Myocyte (in vitro differentiated cells): ENCODE measurements at places on chromosomes 5 and 9.

DNA sequence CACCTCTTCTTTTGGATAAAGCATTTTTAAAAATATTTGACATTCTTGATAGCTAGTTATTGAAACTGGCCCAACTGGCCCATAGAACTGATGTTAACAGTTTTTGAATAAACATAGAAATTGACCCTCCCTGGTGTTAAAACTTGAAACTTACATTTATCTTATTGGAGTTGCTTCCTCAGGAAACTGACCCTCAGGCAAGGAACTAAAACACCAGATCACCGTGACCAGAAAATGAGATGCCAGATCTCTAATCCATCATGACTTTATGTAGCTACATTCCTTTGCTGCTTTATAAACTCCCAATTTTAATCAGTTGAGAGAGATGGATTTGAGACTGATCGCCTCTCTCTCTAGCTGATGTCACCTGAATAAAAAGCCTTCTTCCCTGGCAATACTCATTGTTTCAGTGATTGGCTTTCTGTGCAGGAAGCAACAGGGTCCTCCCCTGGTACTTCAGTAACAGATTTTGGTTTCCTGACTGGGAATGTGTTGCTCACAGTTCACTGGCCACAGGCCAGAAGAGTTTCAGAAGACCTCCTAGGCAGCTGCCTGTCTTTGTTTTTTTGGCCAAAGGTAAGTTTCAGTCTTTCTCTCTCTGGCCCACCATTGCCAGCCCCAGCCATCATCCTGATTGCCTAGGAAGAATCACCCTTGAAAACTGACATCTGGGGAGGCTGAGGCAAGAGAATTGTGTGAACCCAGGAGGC lies 212.4 kb downstream of the DTWD2 start:
- DNase-seq: no peak

DNA sequence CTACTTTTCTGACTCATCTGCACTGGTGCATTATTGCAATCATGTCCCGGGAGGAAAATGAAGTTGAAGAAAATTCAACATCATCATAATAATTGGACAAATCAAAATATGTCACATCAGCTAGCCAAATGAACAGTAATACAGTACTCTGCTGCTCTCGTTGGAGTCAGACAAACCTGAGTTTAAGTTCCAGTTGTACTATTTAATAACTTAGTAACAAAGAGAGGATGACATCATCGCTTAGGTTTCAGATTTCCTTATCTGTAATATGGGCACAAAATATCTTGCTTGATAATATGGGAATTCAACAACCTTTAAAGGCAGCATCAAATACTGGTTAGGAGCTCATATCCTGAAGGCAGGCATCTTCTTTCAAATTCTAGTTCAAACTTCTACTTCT lies 1248.9 kb upstream of the ACO1 start:
- no peak for DNase-seq

DNA sequence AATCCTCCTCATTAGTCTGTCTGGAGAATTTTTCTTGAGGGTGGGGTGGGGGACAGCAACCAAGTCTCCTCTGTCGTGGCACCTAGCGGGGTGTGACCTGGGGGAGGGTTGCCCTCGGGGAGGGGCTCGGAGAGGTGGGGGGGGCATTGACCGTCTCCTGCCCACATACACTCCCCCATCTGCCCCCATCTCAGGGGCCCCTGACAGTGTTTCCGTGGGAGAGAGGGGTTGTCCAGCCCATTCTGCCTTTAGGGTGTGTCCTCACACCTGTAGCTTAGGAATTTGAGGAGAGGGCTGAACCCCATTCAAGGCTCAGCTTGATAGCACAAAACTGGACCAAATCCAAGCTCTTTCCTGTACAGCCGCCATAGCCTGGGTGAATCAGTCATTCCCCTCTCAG lies 5.9 kb upstream of the CXXC5 start:
- no peak for DNase-seq

DNA sequence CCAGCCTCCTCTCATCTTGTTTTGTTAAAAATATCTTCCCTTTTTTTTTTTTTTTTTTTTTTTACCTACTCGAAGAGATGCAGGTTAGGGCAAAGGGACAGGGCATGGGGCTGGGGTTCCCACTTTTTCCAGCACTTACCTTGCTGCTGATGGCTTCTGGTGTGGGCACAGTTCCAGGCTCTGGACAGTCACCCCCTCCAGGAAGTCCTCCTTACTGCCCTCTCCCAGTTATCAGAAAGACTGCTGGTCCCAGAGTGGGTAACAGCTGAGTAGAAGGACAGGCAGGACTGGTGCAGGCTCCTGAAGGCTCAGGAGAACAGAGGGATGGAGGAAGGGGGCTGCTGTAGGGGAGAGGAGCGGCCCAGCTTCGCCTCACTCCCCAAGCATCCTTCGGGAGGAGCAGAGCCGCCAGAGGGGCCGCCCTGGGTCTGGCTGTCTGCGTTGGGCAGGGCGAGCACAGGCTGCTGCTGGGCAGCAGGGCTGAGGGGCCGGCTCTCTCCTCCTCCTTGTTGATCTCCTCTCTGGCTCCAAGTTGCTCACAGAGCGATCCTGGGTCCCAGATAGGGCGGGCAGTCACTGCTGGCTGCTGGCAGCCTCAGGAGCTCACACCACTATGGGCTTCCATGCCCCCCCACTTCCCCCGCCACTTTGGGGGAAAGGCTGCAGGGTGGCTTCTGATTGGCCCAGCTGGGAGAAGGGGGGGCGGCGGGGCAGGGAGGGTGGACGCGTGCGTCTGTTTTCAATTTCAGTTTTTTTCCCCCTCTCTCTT lies at the start of gene PDGFRB:
TSS of gene PDGFRB (minus strand) at position 588 of the 769 bp plus-strand sequence. CDS start 18,798 bp downstream, outside the sequence.
- peak; percentile 79 for DNase-seq

GRCh38 chr9:69815313-69815712 lies 5.3 kb upstream of the CFAP95 start:
- no peak for DNase-seq

- DNase-seq: no peak
These were observed 20.3 kb upstream of the TNIP1 start for GRCh38 chr5:151101151-151101550.

GRCh38 chr5:179297026-179297425 lies 48.2 kb downstream of the ADAMTS2 start:
- DNase-seq: no peak

GRCh38 chr5:60274747-60275146 lies 381.2 kb upstream of the PDE4D start:
- no peak for DNase-seq

DNA sequence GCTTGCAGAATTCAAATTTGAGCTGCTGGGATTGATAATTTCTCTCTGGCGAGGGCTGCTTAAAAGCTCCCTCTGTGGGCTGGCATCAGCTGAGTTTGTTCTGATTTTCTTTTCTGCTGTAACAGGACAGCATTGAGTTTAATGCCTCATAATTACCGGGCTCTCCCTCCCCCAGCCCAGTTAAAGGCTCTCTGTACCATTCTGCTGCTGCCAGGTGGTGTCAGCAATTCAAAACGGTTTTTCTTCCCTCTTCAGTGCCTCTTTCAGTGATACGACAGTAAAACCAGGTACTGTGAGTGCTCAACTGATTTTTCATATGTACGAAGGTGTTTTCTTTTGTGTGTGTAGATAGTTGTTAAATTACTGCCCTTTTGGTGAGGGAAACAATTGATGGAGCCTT lies 509.3 kb upstream of the CTNND2 start:
- no peak for DNase-seq

- DNase-seq: no peak
These were observed 9.5 kb upstream of the GGTA1 start for GRCh38 chr9:121509180-121509579.

GRCh38 chr5:61332851-61333320 lies 828 bp downstream of the ZSWIM6 start:
- peak; percentile 62 for DNase-seq

DNA sequence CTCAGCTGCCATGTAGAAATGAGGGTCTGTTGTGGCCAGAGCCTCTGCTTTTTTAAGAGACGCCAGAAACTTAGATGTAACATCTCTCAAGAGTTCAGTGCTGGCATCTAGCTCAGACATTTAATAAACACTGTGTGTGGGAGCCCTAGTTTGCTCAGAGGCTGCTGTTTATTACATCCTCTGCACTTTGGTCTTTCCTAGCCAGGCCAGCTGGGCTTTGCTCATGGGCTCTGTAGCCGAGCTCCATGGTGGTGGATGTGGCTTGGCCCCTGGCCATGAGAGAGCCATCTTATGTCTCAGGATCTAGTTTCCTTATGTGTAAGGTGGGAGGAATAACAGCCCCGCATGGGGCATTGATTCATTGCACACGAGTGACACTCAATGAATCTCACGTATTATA lies 30.0 kb downstream of the ARHGEF37 start:
- peak; percentile 89 for DNase-seq

GRCh38 chr5:179619776-179620175 lies 3.7 kb downstream of the HNRNPH1 start:
- DNase-seq: no peak

DNA sequence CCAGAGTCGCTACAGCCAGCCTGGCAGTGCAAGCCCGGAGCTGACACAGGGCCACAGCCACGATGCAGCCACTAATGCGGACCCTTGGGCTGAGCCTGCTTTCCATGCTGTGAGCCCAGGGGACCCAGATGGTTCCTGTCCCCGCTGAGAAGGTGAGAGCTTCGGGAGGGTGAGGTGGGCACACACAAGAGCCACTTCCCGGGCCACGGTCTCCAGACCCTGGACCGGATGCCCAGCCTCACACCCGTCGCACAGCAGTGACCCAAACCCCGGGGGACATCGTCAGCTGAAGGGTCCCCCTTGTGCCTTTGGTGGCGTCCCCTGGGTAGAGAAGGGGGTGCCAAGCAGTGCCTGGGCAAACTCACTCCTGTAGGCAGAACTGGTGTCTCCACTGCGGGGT lies 13.4 kb downstream of the PAEP start:
- DNase-seq: no peak

DNA sequence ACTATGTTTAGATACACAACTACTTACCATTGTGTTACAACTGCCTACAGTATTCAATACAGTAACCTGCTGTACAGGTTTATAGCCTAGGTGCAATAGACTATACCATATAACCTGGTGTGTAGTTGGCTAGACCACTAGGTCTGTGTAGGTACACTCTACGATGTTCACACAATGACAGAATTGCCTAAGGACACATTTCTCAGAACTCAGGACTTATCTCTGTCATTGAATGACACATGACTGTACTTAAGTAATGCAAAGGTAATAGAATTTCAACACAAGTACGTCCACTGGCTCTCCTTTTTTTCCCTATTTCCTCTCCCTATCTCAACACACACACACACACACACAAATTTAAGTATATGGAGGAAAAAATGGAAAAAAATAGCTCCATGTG lies 385.6 kb downstream of the CTNND2 start:
- DNase-seq: no peak

DNA sequence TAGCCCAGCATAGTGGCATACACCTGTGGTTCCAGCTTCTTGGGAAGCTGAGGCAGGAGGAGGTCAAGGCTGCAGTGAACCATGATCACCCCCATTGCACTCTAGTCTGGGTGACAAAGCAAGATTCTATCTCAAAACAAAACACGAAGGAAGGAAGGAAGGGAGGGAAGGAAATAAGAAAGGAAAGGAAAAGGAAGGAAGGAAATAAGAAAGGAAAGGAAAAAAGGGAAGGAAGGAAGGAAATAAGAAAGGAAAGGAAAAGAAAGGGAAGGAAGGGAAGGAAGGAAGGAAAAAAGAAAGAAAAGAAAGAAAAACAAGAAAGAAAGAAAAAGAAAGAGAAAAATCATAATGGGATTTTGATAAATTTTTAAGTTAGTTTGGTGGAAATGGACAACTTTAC lies 3.1 kb upstream of the STX17 start:
- DNase-seq: no peak

GRCh38 chr5:146832985-146833732 lies 45.4 kb downstream of the PPP2R2B start:
- no peak for DNase-seq

DNA sequence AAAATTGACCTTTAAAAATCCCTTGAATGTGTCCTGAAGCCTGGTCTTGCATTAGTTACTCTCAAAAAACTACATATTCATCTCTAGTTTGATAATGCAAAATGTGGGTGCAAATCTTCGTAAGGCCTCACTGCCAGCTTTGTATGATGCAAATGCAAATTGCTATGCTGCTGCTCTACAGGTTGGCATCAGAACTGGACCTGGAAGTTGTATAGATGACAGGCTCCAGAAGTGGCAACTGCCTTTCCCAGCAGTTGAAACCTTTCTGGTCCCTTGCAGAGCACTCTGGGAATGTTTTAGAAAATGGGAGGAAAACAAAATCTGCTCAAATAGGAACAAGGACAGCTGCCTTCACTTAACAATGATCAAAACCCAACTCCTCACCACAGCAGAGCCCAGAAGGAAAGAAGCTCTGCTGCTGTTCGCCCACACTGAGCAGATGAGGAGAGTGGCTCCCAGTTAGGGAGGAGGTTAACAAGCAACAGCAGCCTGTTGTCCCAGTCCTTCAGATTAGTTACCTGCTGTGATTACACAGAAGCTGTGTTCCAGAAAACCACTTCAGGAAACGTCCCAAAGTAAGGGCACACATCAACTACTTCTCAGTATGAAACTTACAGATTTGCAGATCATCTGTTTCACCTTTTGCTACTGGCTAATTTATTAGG lies 93.5 kb downstream of the PLPP1 start:
- DNase-seq: peak; percentile 70

DNA sequence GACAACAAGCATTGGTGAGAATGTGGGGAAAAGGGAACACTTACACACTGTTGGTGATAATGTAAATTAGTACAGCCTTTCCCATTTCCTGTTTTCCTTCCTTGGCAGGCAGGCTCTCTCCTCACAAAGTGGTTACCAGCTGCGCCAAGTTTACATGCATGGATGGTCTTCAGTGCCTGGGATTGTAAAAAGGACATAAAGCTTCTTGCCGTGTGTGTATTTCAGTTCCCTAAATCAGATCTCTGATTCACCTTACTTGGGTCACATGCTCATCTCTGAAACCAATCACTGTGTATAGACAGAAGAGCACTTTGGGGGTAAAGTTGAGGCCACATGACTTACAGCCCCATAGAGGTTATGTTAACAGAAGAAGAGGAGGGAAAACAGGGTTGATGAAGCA lies 92.8 kb downstream of the CAVIN4 start:
- no peak for DNase-seq

DNA sequence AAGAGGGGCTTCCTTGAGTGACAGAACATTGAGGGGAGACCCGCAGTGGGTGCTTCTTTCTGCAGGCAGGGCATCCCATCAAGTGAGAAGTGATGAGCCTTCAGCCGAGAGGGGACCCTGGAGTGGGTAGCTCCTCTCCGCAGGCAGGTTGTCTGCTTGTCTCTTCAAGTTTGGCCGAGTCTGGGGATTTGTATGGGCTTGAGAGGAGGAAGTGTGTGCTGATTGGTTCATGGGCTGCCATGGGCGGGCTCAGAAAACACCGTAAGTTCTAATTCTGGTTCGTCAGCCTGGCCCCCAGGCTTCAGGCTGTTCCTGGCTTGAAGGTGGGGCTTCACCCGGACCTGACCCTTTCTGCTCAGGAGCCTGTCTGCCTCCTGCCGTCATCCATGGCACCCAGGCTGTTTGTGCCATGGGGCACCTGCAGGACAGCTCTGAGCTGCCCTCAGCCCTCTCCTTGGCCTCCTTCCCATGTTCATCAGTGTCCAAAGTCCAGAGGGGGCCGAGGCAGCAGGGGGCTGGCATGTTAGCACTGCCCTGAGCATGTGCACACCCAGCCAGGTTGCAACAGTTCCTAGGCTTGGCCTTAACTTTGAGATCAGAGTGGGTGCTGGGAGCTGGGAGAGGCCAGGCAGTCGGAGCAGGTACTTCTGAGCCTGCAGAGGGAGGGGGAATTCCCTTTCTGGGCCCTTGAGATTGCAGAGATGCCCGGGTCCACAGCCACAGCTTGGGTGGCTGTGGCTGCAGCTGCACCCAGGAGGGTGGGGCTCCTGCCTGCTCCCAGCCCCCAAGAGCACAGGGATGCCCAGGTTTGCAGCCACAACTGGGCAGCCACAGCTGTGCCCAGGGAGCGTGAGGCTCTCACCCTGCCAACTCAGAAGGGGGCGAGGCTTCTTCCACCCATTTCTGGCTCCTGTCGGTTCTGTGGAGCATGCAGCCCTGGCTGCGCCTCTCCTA lies 13.5 kb upstream of the DHFR start:
- DNase-seq: peak; percentile 34

- peak; percentile 11 for DNase-seq
These were observed 27.2 kb upstream of the ZFR start for GRCh38 chr5:32471784-32472183.
